Activated T-helper 1 cell treated with anti-CD3 and anti-CD28 coated beads, Interleukin-12 subunit alpha, Interleukin-12 subunit beta, Interleukin-2, Interleukin-4 antibody, amounts not matched to agents 30 ng/mL and 10 ng/mL and 1 ng/mL, durations not matched to agents 14 hours and 24 hours and 36 hours (primary cell): ENCODE measurements at places on chromosomes 16 and 17. TPM values are rescaled to one million over a fixed set of nuclear protein-coding genes. Genes with fewer than 3 reads are reported as not detected.

C16orf86 gene
- total RNA-seq, result 0.86 and 1.4 TPM in 2 replicates

KRTAP9-4 gene
- not detected in 2 replicates for total RNA-seq

RHBDF1 gene
- 0.52 and 0.96 TPM in 2 replicates for total RNA-seq

NEUROD2 gene
- not detected in 2 replicates for total RNA-seq

PHOSPHO1 gene
- 0.37 TPM in 1 of 2 replicates, not detected in the other for total RNA-seq

DRC3 gene
- total RNA-seq, result not detected in 2 replicates

AGRP gene
- total RNA-seq, result not detected in 2 replicates

CTCF gene
- total RNA-seq, result 64.7 and 67.6 TPM in 2 replicates

KRTAP4-6 gene
- total RNA-seq, result not detected in 2 replicates

CPHXL2 gene
- total RNA-seq, result not detected in 2 replicates

FAM171A2 gene
- total RNA-seq, result 0.10 and 0.29 TPM in 2 replicates

DPEP3 gene
- total RNA-seq, result not detected in 2 replicates

CMTM1 gene
- 12.5 and 13.9 TPM in 2 replicates for total RNA-seq

GRIN2A gene
- total RNA-seq, result not detected in 2 replicates

SPN gene
- 191 and 196 TPM in 2 replicates for total RNA-seq

SLC12A3 gene
- not detected in 2 replicates for total RNA-seq

CCL1 gene
- total RNA-seq, result 264 and 266 TPM in 2 replicates

SLC25A39 gene
- 169 and 180 TPM in 2 replicates for total RNA-seq

CDT1 gene
- 95.4 and 97.3 TPM in 2 replicates for total RNA-seq

FCSK gene
- total RNA-seq, result 19.7 and 21.0 TPM in 2 replicates

PRRT2 gene
- total RNA-seq, result 1.0 and 1.3 TPM in 2 replicates

SLC38A8 gene
- not detected in 2 replicates for total RNA-seq

AATK gene
- total RNA-seq, result 0.61 and 0.62 TPM in 2 replicates
